Neural progenitor cell (in vitro differentiated cells): ENCODE measurements at places on chromosomes 13 and 19.

DNA sequence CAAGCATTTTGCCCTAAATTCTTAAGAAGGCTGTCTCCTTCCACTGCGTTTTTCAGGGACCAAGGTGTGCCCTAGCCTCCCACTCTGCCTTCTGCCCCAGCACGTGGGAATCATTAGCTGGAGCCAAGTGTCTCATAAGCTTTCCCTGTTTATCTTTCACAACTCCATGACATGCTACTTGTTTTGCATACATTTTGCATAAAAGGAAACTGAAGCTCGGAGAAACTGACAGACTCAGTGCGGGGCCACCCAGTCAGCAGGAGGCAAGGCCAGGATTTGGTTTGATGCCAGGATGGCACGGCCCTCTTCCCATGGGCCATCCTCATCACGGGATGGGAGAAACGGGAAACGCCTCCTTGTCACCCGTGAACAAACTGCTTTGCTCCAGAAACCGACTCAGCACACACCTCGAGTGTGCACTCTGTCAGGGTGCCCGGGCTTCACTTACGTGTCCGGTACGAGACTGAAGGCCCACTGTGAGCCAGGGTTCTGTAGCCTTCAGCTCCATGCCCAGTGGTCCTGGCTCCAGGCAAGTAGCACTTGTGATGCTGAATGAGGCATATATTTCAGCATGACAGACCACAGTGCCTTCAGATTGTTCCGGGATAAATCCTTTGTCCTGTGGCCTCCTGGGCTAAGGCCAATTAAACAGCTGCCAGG, 9.6 kb downstream of the CEBPA start:
- no peak for DNase-seq

GRCh38 chr19:18594096-18594823, 5.7 kb downstream of the REX1BD start:
- peak; percentile 96 for DNase-seq

GRCh38 chr19:4019578-4019977, 12.0 kb downstream of the PIAS4 start:
- DNase-seq: no peak

DNA sequence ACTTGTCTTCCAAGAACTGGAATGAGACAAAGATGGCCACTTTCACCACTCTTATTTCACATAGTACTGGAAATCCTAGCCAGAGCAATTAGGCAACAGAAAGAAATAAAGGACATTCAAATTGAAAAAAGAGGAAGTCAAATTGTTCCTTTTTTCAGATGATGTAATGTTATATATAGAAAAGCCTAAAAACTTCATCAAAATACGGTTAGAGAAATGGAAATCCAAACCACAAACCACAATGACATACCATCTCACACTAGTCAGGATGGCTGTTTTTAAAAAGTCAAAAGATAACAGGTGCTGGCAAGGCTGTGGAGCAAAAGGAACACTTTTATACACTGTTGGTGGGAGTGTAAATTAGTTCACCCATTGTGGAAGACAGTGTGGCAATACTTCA, 113.3 kb upstream of the SPRY2 start:
- DNase-seq: no peak

DNA sequence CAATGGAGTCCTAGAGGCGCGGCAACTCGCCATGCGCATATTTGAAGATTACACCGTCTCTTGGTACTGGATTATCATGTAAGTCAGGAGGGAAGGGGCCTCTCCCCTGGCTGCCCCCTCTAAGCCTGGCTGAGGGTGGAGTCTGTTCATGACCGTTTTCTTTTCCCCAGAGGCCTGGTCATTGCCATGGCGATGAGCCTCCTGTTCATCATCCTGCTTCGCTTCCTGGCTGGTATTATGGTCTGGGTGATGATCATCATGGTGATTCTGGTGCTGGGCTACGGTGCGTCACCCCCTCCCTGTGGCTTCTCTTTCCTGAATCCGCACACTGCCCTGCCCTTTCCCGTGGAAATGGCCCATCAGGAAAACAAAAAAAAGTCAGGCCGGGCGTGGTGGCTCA, 6.5 kb downstream of the SLC44A2 start:
- no peak for DNase-seq

GRCh38 chr19:39415111-39416046, 2.9 kb downstream of the PLEKHG2 start:
- no peak for DNase-seq
